Activated CD4-positive, alpha-beta memory T cell treated with anti-CD3 and anti-CD28 coated beads for 36 hours (primary cell): ENCODE measurements at places on chromosomes 1 and 21. TPM values are rescaled to one million over a fixed set of nuclear protein-coding genes. Genes with fewer than 3 reads are reported as not detected.

The MAP10 gene
- 0.86 TPM for total RNA-seq

DNA sequence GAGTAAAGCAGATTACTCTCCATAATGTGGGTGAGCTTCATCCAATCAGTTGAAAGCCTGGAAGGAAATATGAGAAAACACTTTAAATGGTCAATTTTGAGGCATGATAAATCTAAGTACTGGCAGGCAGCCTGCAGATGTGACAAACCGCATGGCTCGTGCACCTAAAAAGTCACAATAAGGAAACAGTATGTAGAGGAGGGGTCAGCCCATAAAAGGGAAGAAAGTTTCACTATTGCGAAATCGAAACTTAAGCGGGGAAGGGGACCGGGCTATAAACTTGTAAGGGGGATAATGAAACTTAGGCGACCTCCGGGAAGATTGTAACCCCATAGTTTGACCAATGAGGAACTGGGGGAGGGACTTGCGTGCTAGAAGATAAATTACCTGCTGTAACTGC, 109.8 kb downstream of the PLPPR4 start:
- DNase-seq = no peak

The HMGCS2 gene
- total RNA-seq = not detected

DNA sequence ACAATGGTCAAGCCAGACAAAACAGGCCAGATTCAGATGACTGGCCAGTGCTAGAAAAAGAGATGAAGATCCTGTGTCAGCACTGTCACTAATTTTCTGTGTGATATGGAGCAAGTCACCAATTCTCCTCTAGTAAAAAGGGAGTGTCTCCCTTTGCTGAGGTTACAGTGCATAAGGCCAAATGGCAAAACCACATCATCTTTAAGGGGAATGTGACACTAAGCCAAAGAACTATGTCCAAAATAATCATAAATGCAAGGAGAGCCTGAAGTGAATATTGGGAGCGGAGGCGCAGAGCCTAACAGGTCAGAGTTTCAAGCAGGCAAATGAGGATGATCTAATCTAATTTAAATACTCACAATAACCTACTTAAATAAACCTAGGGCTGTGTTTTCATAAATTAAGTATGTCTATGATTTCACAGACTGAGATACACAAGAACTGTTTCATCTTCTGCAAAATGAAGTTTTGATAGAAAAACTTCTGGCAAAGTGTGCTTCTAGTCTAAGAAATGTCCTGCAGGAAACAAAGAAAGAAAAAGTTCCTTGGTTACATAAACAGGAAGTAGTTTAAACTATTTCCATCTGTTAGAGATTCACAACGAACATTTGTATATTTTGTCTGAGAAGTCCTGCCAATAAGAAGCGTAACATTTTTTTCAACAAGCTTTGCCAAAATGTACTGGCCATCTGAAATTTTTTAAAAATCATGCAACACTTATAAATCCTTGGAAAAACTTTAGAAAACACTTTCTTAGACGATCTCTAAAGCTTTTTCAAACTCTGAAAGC, 290.2 kb downstream of the LRRC40 start:
- DNase-seq = no peak

GRCh38 chr1:78483903-78484302, 6.9 kb upstream of the PTGFR start:
- no peak for DNase-seq

DNA sequence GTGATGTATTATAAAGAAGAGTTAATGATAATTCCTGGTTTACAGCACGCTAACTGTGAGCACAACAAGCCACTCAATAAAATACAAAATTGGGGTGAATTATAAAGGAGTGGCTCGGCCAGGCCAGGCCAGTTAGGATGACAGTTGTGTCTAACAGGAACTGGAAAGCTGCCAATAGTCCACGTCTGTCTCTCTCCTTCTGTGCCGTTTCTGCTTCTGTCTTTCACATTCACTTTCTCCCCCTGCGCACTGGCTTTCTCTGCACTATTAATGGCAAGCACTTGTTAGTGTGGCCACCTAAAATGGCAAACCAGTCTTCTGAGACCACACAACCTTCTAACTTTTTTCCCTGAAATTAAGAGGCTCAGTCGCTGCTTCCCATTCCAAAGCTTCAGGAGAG, 394.3 kb downstream of the NTNG1 start:
- DNase-seq = no peak

- no peak for DNase-seq
Measured at GRCh38 chr21:31710586-31710985, 21.3 kb downstream of the SCAF4 start.

DNA sequence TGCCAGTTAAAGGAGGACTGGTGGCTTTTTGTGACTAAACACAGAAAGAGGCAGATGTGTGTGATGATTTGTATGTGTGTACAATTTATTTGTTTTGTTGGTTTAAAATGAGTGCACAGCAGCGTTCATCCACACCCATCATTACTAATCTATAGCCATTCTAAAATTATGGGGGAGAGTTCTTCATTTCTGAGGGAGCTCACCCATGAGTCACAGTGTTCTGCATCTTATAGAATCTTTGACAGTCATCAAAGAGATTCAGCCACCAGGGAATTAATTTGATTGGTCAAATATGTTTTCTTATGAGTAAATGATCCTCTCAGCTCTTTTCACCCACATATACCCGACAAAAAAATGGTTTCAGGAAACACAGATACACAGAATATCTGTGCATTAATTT, 147.9 kb downstream of the GREM2 start:
- no peak for DNase-seq

DNA sequence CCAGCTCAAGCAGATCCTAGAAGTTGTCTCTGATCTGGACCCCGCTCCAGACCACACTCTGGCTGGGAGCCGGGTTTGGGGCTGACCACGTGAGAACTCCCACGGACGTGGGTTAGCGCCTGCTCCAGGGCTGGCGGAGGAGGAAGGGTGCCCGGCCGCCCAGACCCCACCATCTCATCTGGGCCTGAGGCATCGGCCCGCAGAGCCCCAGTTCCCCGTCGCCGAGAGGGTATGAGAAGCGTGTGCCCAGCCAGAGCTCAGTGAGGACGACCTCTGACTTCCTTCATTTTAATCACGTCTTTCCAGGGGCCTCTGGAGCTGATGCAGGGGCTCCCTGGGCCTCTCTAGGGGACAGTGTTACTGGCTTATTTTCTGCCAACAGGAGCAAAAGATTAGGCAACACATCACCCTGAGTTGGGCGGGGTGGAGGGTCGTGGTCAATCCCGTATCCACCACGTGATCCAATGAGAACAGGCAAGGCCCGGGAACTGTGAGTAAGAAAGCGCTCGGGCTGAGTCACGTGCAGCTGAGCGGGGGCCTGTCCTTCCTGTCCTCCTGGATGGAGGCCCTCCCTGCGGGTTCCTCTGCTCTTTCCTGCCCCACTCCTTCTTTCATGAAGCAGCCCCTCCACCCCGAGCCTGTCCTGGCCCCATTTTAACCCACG, 81.1 kb downstream of the SIK1 start:
- peak; percentile 78 for DNase-seq

GRCh38 chr1:68506386-68506785, 9.5 kb upstream of the DEPDC1 start:
- DNase-seq = no peak
